Fibroblast of skin of right biceps (primary cell): ENCODE measurements at places on chromosomes 11 and 22.

DNA sequence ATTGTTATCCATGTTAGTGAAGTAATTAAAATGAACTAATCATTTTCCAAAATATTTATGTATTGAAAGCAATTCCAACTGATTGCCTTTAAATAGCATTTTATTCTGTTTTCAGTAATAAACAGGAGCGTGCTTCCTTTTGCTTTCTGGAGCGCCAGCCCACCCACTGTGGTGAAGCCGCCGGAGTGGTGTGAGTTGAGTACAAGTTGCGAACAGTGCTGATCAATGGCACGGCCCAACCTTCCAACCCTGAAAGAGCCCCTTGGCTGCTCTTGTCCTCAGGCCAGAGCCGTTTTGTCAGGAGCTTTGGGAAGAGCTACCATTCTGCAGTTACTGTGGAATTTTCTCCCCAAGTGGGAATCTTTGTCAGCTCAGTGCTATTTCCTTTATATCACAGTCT is 42.8 kb downstream of the NTM start:
- DNase-seq, result no peak

DNA sequence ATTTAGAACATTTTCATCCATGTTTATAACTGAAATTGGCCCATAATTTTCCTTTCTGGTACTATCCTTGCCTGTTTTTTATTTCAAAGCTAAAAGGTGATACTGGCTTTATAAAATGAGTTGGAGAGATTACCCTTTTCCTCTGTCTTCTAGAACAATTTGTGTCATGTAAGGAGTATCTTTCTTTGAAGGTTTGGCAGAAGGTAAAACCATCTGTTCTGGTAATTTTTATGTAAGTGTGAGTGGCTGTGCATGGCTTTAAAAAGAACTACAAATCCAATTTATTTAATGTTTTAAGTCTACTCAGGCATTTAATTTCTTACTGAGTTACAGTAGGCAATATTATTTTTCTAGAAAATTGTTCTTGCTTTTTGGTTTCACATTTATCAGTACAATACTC is 7.7 kb upstream of the MRGPRD start:
- DNase-seq, result no peak

GRCh38 chr22:22687638-22688500 is 43.5 kb downstream of the GGTLC2 start:
- DNase-seq, result peak; percentile 51

DNA sequence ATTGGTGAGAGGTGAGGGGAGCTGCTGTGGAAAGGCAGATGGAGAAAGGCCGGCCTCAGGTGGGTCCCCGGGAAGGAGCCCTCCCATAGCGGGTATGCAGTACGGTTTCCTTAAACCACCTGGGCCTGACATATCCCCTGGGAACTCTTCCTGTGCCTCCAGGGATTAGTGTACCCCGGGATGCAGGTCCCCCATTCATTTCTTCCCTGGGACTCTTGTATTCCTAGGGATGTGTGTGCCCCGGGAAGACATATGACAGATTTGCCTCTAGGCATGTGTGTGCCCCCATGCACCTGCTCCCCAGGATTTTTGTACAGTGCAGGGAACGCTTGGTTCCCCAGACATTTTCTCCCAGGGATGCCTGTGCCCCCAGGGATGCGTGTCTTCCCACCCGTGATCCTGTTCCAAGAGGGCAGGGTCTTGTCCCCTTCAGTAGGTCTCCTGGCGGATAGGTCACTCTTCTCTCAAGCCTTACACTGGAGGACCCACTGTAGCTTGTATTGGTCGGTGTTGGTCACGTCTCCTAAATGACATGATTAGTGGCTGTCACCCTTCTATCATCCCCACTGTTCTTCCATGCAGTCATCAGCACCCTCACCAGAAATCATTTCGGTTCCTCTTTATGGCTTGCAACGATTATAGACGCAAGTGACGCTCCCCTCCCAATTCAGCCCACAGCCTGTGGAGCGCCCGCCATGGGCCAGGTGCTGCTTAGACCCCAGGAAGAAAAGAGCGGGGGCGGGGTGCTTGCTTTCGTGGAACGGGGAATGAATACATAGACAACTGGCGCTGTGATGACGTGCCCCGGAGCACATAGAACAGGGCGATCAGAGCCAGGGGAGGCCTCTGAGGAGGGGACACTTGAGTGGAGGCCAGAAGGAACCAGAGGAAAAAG is 1.3 kb downstream of the PARVB start:
- DNase-seq, result no peak

DNA sequence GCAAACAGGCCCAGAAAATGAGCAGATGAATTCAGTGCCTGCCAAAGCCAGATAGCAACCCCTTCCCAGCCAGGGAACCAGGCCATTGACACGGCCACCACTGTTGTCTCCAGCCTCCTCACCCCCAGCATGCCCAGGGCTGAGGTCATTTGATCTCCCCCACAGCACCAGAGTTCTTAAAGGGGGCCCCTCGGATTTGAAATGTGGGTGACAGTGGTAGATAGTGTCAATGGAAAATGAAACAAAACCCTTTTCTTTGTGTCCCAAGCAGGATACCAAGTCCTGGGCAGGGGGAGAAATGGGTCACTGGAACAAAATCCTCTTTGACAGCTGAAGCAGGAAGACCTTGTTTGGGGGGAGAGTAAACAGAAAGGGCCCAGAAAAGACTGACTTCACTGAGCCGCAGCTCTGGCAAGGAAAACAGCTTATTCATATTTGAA is 14.3 kb upstream of the ACCSL start:
- no peak for DNase-seq

- no peak for DNase-seq
Observed at GRCh38 chr22:20432244-20432686, 5.4 kb downstream of the SCARF2 start.

- peak; percentile 44 for DNase-seq
Observed at GRCh38 chr11:125404811-125405790, 91.0 kb downstream of the FEZ1 start.

DNA sequence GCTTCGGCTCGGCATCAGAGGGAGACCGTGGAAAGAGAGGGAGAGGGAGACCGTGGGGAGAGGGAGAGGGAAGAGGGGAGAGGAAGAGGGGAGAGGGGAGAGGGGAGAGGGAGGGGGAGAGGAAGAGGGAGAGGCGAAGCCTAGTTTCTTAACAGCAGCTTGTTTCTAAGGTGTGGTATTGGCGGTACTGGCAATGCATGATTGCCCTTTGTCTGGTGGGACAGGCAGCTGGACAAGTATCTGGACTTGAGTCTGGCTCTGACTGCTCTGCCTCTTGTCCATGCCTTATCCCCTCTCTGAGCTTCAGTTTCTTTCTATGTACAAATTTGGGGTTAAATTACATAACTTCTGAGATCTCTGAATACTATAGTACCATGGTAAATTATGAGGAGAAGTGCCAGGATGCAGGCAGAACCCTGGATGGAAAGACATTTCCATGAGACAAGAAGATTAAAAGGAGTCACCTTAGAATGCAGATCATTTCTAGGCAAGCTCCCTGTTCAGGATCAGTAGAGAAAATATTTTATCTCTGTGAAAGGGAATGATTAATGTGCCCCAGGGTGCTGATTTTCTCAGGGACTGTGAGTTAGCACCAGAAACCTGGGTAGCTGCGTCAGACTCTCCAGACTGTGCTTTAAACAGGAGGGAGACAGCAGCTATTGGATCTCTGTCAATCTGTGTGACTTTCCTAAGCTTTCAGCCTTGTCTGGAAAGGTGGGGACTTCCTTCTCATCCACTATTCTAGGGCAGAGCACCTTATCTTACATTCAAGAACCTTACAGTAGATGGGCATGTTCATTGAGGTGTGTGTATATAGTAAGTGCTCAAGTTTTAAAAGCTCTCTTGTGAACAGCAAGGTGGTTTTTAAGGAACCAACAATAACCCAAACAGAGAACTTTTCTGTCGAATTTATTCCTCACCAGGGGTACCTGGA is 31.9 kb upstream of the CCDC90B start:
- no peak for DNase-seq

DNA sequence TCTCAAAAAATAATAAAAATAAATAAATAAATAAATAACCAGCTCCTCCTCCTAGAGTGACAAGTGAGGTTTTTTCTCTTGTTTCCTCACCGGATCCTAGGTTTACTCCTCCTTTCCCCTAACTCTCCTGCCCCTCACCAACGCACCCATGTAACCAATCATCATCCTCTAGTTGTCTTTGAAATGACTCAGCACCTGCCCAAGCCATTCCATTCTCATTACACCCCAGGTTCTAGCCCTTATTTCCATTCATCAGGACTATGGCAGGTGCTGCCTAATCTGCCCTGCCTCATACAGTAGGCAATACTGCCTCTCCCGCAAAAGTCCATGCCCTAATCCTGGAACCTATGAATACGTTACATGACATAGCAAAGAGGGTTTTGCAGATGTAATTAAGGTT is 60.4 kb downstream of the BUD13 start:
- DNase-seq, result no peak

GRCh38 chr22:22031183-22031945 is 48.8 kb upstream of the TOP3B start:
- DNase-seq, result no peak

DNA sequence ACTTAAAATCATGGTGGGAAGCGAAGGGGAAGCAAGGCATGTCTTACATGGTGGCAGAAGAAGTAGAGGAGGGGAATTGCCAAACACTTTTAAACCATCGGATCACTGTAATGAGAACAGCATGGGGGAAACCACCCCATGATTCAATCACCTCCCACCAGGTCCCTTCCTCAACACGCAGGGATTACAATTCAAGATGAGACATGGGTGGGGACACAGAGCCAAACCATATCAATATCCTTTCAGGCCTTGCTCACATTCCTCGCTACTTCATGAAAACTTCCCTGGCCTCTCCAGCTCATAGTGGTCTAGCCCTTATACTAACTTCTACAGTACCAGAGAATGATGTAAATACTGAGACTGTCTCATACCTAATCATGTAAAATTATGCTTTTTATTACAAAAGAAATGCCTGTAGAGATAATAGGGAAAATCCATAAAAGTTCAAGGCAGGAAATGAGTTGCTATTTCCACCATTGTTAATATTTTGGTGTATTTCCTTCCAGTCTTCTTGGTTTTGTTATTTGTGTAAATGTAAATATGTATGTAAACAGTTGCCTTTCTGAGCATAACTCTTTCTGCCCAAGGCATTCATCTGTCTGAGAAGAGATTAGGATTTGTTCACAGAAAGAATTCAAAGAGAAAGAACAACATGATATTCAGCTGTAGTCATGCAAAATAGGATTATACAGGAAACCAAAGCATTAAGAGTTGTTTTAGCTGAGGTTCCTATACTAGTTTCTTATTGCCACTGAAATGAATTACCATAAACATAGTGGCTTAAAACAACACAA is 104.3 kb upstream of the LDLRAD3 start:
- DNase-seq, result no peak

GRCh38 chr11:20656901-20657300 is 12.5 kb upstream of the NELL1 start:
- DNase-seq, result no peak

DNA sequence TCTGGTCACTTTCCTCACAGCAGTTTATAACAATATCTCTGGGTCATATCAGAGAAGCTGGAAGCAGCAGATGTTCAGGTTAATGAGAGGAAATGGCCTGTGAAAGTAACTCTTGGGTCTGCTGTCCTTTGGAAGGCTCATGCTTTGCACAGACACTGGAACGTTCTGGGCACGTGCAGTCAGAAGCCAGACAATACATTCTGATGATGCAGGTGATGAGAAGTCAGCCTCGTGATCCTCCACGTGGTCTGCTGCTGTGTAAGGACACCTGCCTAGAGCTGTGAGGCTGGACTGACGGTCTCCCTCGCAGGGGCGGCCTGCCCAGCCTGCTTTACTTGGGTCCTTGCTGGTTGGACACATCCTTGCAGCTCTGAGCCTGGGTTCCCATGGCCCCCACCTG is 18.8 kb upstream of the ADORA2A start:
- DNase-seq, result no peak

DNA sequence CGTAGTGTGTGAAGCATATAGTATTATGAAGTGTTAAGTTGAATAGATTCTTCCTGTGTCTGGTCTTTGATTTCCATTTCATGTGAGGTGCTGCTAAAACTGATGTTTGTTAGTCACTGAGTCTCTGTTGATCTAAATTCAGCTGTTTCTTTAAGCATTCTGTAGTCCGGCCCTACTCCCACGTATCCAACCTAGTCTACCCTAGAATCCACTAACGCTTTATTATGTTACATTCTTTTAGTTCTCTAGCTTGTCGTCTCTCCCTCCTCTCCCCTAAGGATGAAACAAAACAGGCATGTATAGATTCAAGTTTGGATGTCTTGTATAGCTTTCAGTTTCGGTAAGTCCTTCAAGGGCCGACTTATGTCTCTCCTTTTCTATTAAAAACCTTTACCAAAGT is 4.1 kb downstream of the WEE1 start:
- no peak for DNase-seq

- DNase-seq, result peak; percentile 55
Observed at GRCh38 chr11:104090767-104091166, 54.3 kb downstream of the DDI1 start.

DNA sequence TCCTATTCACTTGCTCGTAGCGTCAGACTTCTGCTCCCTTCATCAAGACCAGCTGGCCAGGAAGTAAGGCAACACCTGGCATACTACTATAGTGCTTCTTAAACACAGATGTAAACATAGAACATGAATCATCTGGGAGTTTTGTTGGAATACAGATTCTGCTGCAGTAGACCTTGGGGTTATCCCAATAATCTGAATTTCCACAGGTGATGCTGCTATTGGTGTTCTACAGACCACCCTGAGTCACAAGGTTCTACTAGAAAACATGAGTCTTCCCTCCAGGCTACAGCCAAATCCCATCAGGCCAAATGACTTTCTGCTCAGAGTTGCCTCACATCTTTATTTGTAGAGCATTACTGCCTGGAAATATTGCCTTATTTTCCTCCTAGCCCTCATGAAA is 175.2 kb downstream of the NELL1 start:
- no peak for DNase-seq

DNA sequence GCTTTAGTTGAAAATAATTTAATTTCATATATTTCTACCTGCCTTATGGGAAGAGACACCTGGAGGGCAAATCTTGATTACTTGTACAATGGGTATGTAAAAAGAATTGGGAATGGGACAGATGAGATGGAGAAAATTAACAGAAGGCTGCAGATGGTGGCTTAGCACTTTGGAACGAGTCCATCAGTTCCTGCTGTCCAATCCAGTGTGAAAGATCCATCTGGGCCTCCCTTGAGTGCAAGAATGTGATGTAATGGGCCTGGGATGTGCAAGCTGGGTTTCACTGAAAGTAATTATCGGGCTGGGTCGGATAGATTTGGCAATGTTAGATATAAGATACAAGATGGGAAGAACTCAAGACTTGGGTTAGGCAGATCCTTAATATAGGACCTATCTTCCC is 42.0 kb downstream of the CECR2 start:
- no peak for DNase-seq

DNA sequence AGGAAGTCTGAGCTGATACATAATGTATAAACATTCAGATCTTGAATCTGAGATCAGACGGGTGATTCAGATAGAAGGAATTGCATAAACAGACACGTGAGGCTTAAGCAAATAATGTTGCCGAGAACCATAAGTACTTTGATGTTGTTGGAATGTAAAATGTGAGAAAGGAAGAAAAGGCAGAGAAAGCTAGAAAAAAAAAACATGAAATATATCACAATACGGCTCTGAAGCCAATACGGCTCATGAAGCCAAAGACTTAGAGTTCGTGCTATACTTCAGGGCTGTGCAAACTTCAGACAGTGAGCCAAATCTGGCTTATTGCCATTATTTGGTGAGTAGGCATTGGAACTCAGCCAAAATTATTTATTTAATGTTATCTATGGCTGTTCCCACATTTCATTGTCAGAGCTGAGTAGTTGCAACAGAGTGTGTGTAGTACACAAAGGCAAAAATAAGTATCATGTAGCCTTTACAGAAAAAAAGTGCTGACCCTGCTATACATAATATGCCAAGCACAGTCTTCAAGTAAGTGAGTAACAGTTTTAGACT is 673.3 kb downstream of the CNTN5 start:
- peak; percentile 52 for DNase-seq
